Stimulated activated CD8-positive, alpha-beta memory T cell treated with anti-CD3 and anti-CD28 coated beads, Interleukin-2, amount 100 ng/mL, for 1 hour (primary cell): ENCODE measurements at places on chromosomes 4 and X.

DNA sequence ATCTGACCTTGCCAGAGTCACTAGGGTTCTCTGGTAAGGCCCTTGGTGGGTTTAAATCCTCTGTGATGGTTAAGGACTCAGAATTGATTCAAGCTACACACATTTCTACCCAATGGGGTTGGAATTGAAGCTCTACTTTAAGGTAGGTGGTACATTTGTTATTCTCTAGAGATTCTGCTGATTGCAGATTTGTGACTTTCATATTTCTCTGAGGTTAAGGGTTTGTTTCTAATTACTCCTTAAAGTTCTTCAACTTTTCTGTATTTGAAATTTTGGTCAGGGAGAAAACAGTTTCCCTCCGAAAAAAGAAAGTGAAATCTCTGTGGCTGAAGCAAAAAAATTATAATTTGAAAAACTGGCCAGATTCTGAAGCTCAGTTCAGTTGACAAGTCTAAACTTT, 25.8 kb upstream of the USP46 start:
- no peak for DNase-seq

GRCh38 chr4:173415092-173415491, 16.2 kb upstream of the SCRG1 start:
- no peak for DNase-seq

DNA sequence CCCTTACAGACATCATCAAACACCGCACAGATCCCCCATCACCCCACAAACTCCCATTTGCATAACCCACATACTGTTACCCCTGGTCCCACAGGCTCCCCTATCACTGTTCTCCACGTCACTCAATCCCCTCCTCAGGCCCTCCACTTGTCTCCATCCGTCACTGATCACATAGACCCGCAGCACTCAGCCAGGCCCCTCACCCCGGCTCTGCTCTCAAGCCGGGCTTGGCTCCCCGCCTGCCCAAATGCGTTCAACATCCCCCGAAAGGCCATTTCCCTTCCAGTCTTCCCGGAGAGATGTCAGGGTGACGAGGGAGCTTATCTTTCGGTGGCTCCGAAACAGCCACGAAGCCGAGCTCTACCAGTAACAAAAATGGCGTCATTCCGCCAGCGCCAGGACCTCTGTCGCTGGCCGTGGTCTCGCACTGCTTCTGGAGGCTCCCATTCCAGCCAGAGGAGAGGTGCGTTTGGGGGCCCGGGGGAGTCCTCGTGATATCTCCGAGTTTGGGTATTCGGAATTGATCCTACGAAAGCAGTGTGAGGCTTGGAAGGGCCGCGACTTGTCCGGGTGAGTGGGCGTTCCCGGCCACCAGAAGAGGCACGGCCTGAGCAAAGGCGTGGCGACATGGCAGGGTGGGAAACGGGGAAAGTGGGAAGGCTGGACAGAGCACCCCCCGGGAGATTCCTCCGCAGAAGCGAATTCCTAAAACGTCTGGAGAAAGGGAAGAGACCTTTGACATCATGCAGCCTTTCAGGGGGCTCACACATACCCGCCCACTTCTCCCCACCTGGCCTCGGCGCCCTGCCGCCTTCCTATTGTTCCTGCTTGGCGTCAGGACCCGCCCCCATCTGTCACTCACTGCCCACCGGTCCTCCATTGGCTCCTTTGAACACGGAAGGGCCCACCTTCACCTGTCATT, at the start of gene ZNF630:
ZNF630 (minus strand) TSS at position 577 of the 922 bp plus-strand sequence. CDS start 4,754 bp downstream, outside the sequence.
- DNase-seq = peak; percentile 26

DNA sequence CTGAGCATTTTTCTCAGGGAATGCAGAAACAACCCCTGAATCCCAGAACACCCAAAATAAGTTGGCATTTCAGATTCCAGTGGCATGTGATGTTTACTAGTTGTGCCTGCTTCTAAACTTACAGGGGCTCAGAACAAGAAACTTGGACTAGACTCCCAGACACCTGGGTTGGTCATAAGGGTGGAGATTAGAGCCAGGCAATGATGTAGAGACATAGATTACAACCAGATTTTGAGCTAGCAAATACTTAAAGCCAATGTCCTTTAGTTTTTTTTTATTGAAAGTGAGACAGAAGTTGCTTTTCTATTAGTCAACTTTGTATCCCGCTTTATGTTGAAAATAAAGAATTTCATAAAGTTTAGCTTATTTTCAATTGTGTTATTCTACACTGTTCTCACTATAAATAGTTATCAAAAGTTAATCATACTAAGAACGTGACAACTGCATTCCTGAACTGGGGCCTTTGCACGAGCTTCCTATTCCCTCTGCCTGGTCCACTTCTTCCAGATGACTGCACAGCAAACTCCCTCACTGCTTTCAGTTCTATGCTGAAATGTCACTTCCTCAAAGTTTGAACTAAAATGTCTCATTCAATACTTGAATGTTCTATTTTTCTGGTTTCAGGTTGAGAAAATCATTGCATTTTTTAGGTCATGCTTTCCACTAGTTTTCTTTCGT, 224.7 kb upstream of the PPP1R2C start:
- DNase-seq = no peak

DNA sequence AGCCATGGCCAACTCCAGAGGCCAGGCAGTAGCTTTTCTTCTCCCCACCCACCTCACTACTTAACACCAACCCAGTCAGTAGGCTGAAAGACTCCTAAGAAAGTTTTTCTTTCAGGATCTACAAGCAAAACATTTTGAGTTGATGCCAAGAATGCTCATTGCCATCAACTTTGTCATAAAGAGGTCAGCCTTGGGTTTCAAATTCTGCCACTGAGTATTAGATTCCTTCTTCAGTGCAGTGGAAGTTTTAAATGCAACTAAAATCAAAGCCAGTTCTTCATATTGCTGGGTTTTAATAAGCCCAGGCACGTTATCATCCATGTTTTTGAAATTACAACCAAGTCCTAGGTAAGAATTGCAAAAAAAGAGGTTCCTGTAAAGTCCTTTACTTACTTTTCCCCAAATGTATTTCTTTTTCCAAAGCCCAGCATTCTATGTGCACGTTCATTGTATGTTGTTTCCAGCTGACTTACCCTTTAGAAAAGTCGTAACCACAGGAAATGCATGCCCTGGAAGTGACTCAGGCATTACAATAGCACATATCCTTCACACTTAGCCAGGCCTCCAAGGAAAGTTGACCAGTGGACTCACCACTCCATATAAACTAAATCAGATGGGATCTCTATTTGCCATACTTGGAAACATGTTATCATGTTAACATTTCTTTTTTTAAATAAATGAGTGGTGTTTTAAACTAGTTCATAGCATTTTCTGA, 229.9 kb downstream of the SOX3 start:
- DNase-seq = no peak

DNA sequence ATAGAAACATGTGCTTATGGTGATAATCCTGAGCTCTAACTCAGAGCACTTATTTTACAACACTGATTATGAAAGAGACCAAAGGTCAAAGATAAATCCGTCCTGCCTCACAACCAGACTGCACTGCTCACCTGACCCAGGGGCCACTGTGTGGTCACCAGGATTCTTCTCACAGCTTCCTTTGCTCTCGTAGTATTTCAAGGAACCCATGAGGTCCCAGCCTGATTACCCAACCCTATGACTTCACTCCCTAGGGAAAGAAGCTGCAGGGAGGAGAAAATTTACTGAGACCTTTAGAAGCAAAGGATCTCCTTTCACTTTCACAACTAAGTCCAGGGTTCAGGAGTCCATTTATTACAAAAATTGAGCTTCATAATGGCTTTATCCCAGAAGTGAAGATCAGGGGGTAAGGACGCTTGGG, 9.6 kb downstream of the SLC25A5 start:
- no peak for DNase-seq

GRCh38 chrX:105822138-105823091, at the start of gene NRK:
NRK (plus strand) TSS chrX:105822539; CDS start chrX:105822846, 307 bp downstream.
- no peak for DNase-seq

DNA sequence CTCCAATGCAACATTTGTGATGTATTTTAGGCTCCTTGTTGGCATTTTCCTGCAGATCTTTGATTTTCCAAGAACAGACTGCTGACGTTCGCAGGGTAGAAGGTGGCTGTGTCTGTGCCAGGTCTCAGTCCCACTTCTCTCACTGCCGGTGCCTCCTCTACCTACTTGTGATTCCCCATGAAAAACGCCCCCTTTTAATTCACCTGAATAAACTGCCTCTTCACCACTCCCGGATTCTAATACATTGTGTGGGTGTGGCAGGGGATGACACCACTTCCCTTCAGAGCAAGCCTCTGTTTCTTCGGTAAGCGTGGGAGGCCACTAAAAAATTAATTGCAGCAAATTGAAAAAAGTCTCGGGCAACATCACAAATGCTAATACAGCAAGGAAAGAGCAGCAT, 96.1 kb upstream of the FAM9B start:
- DNase-seq = no peak

DNA sequence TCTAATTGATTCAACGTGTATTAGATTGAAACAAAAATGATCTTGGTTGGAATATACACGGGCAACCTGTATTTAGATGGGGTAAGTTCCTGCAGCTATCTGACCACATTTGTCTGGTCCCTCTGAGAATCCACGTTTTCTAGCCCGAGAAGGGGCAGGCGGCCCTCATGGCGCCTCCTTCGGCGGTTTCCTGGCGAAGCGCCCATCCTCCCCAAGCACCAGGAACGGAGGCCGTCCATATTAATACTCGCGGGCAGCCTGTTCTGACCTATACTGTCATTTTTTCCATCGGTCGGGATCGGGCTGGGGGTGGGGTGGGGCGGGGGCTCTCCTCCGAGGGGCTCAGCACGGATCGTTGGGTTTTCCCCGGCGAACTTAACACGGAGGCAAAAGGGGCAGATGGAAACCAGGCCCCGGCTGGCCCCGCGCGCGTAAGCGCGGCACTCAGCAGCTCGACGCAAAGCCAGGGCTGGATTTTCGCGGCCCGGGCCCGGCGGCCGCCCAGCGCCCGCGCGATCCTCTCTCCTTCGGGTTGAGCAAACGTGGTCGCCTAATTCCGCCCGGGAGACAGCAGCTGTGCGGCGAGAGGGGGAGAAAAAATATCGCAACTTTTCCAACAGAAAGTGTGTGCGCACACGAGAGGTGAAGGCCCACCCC, 77.2 kb upstream of the BCOR start:
- DNase-seq = no peak

DNA sequence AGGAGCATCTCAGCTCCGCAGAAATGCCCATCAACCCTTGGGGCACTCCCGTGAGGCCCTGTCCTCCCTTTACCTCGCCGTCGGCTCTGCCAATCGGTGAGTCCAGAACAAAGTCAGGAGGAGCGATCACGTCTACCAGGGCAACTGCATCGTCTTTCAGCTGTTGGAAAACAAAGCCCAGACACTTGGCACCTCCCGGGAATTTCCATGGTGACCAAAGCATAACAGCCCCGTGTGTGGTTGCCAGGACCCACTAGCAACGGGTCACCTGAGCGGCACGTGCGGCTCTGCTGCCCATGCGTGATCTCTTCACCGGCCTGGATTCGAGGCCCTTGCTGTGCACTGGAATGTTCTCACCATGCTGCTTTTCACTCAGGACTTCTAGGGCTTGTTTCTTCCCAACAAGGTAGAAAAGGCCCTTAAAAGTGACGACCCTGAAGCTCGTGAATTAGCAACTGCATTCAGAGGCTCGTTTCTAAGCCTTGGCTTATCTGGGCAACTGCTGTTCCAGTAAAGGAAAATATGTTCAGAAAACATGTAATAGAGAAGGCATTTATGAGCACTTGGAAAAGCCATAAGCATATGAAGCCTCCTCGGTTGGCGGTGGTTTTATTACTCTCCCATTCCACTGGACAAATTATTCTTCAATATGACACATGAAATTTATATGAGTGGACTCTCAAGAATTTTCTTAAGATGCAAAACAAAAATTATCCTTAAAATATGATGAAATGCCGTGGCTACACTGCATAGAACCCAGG, 69.5 kb downstream of the ACOX3 start:
- DNase-seq = no peak

GRCh38 chr4:174437749-174438148, 84.5 kb downstream of the HPGD start:
- no peak for DNase-seq
